ENCODE measurements at places on chromosomes 16 and 17. TPM values are rescaled to one million over a fixed set of nuclear protein-coding genes. Genes with fewer than 3 reads are reported as not detected.

Gene GABARAP
- total RNA-seq, result 457 TPM

Gene C16orf86
- 0.46 TPM for total RNA-seq

Gene PIK3R5
- not detected for total RNA-seq

Gene NDUFAB1
- total RNA-seq, result 125 TPM

DNA sequence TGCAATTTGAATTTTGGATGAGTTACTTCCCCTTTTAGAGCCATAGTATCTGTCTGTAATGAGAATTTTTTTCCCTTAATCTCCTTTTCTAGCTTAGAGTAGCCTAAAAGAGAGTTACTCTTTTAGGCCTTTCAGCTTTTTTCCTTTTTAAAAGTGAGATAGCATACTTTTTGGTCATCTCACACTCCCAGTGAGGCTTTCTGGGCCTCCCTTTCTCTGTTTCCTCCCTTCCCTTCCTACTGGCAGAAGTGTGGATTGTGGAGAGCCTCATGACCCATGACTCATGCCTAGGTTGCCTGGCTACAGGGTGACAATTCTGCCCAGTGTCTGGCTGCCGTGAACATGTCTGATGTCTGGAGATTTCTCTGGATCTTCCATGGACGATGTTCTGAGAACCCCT lies 15.2 kb downstream of the KRT23 start:
- H3K27ac ChIP-seq, result peak overlapping the region; percentile 73
- peak; percentile 60 for DNase-seq
- H3K4me1 ChIP-seq, result peaks cover 25% of the 10 kb centered on the region
- no peak overlapping the region for H3K4me3 ChIP-seq
- 0 out of 2 replicates have a peak, but pooled peaks cover under 1% of the 10 kb centered on the region for H3K36me3 ChIP-seq

GRCh38 chr17:2194889-2195335 lies 108.7 kb downstream of the SMG6 start:
- no peak overlapping the region for H3K4me3 ChIP-seq
- H3K27me3 ChIP-seq, result no peaks in the 10 kb centered on the region
- 0 out of 2 replicates have a peak, but pooled peaks cover 8% of the 10 kb centered on the region for H3K36me3 ChIP-seq
- peaks cover 53% of the 10 kb centered on the region for H3K4me1 ChIP-seq
- no peak for DNase-seq
- H3K27ac ChIP-seq, result peak overlapping the region; percentile 34

GRCh38 chr17:76235883-76236282 lies 4.4 kb downstream of the RNF157 start:
- DNase-seq, result no peak
- no peaks in the 10 kb centered on the region for H3K4me1 ChIP-seq
- H3K4me3 ChIP-seq, result no peak overlapping the region
- H3K27me3 ChIP-seq, result no peaks in the 10 kb centered on the region

DNA sequence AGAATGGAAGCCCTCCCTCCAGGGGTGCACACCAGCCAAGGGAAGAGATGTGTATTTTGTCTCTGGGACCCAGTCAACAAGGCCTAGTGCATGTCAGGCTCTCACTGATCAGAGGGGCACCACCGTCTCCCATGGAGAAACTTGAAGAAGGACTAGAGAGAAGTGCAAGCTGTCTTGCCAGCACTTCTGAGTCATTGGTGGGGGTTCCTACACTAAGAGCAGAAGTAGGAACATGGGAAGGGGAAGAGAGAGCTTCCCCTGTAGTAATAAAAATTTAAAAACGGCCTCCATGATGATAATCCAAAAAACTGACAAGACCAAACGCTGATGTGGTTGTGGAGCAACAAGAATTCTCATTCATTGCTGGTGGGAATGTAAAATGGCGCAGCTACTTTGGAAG lies 46.3 kb downstream of the DYNLRB2 start:
- no peaks in the 10 kb centered on the region for H3K36me3 ChIP-seq
- no peaks in the 10 kb centered on the region for H3K4me1 ChIP-seq
- H3K27ac ChIP-seq, result no peak overlapping the region
- no peak for DNase-seq
- no peak overlapping the region for H3K4me3 ChIP-seq
- H3K27me3 ChIP-seq, result no peaks in the 10 kb centered on the region

GRCh38 chr17:48052956-48053757 lies 5.0 kb downstream of the NFE2L1 start:
- no peaks in the 10 kb centered on the region for H3K27me3 ChIP-seq
- peaks cover 58% of the 10 kb centered on the region for H3K4me1 ChIP-seq
- H3K36me3 ChIP-seq, result peaks cover 37% of the 10 kb centered on the region

- no peaks in the 10 kb centered on the region for H3K36me3 ChIP-seq
- peaks cover 11% of the 10 kb centered on the region for H3K4me1 ChIP-seq
- H3K27ac ChIP-seq, result no peak overlapping the region
- DNase-seq, result no peak
Observed at GRCh38 chr17:70084476-70084875, 9.5 kb downstream of the KCNJ16 start.

DNA sequence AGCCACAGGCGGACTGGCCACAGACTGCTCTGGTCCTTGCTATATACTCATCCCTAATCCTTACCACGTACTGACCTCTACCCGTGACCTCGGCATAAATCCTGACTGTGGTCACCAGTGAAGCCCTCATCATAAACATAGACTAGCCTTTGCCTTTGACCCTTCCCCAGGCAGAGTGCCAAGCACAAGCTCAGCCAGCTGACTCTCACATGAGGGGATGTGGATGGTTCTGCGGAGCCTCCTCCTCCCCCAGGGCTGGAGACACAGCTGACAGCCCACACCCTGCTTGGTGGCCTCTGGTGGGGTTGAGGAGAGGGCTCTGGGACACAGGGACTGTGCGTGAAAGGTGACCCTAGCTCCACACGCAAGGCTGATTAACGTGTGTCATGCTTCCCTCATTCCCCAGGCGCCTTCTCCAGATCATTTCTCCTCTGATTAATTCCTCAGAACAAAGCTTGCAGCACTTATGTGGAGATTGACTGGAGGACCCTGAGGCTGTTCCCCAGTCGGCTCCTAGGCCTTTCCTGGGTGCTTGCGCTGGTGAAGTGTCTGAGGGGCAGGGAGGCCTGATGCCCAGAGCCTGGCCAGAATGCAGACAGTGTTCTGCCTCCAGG lies 241.5 kb upstream of the NLRP1 start:
- peaks cover 4% of the 10 kb centered on the region for H3K27me3 ChIP-seq
- peak overlapping the region; percentile 22 for H3K27ac ChIP-seq
- H3K36me3 ChIP-seq, result no peaks in the 10 kb centered on the region
- H3K4me3 ChIP-seq, result no peak overlapping the region
- peaks cover 18% of the 10 kb centered on the region for H3K4me1 ChIP-seq

DNA sequence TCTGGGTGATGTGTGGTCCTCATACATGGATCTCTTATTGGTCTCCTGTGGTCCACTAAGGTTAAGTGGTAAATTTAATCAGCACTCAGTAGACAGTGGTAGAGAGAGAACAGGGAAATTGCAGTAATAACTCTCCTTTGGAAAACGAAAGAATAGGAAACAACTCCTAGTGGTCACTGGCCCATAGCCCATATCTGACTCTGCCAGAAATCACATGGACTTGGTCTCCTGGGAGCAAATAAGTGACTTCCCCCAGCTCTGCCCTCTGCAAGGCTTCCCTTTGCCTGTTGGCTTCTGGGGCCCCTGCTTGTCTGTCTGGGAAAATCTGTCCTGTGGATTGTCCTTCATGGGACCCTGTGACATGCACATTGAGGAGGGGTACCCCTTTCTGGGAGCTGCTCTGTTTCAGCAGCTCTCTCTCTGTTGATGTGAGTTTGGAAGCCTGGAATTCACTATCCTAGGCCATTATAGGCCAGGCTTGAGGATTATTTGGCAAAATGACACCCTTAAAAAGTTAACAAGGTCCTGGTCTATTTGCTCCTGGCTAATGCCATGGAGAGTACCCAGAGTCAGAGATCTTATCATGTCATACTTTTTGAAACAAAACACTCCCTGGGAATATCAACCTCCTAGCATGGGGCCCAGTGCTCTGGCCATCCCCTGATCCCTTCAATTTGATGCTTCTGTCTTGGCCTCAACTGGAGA lies 58.0 kb upstream of the HNF1B start:
- no peaks in the 10 kb centered on the region for H3K4me1 ChIP-seq
- no peaks in the 10 kb centered on the region for H3K27me3 ChIP-seq
- H3K36me3 ChIP-seq, result no peaks in the 10 kb centered on the region
- DNase-seq, result no peak
- H3K27ac ChIP-seq, result no peak overlapping the region

DNA sequence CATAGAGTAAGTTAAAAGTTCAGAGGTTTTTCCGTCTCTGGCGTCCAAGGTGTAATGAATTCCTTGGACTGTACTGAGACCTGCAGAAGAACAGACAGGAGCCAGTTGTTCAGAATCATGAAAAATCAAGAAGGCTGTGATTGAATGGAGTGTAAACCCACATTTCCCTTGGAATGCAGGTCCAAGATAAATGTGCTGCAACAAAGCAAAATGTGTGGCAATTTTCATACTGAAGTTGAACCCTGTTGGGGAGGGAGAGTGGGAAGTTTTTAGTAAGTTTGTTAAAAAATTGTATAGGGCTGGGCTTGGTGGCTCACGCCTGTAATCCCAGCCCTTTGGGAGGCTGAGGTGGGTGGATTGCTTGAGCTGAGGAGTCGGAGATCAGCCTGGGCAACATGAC lies 21.4 kb downstream of the GGNBP2 start:
- peaks cover 16% of the 10 kb centered on the region for H3K36me3 ChIP-seq
- no peaks in the 10 kb centered on the region for H3K27me3 ChIP-seq
- no peaks in the 10 kb centered on the region for H3K4me1 ChIP-seq
- H3K27ac ChIP-seq, result no peak overlapping the region

DNA sequence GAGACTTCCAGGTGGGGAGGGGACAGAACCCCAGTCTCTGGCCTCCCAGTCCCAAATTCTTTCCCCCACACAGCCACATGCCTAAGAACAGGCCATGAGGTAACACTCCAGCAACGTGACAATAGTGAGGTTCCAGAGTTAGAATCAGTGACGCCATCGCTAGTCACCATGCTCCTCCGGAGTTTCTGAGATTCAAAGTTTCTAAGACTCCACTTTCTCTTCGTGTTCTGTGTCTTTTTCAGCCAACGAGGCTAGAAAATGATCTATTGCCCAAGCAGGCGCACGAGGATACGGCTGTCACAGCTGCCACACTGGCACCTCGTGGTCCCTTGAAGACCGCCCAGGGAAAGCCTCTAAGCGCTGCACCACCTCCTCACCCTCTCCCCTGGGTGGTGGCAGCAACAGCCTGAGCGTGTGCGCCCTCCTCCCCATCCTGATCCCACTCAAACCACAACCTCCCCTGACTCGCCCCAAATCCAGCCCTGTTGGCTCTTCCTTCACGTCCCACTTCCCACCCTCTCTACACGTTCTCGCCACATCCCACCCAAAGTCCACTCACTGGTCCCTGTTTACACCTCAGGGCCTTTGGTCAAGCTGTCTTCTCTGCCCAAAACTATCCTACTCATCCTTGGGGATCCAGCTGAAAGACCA lies 1.0 kb downstream of the MCRIP1 start:
- H3K4me3 ChIP-seq, result peak overlapping the region; percentile 61
- H3K4me1 ChIP-seq, result no peaks in the 10 kb centered on the region
- no peaks in the 10 kb centered on the region for H3K27me3 ChIP-seq
- no peak for DNase-seq
- no peak overlapping the region for H3K27ac ChIP-seq

GRCh38 chr16:67790071-67790470 lies 16.3 kb downstream of the RANBP10 start:
- H3K36me3 ChIP-seq, result no peaks in the 10 kb centered on the region
- DNase-seq, result no peak
- no peaks in the 10 kb centered on the region for H3K27me3 ChIP-seq
- H3K4me1 ChIP-seq, result no peaks in the 10 kb centered on the region

DNA sequence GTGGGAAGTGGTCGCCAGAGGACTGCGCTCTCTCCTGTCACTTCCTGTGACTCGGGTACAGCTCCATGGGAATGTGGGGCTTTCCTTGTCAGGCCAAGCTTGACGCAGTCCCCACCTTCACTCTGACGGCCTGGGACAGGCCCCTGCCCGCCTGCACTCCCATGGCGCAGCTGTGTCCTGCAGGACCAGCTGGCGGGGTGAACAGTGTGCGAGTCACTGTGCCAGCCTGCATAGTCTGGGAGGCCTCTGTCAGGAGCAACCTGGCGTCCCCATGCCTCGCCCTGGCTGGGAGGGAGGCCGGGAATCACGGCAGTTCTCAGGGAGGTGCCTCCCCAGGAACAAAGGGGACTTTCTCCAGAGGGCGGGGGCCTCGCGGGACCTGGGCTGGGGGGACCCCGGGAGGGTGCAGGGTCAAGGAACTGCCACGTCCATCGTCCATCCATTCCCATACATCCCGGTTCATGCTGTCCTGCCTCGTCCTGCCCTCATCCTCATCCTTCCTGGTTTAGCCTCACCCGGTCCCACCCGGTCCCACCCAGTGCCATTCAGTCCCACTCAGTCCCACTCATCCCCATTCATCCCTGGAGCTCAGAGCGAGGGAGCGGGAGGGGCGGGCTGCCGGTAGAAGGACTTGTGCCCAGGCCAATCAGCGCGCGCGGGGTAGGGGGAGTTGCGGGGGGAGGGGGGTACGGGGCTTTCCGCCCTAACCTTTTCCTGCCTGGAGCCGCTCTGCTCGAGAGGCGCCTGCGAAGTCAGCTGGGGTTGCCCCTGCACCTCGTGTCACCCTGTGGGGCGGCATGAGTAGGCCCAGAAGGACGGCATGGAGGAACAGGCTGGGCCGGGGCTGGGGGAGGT lies 13.4 kb downstream of the FLYWCH1 start:
- no peaks in the 10 kb centered on the region for H3K27me3 ChIP-seq
- DNase-seq, result no peak
- H3K4me1 ChIP-seq, result no peaks in the 10 kb centered on the region
- H3K36me3 ChIP-seq, result no peaks in the 10 kb centered on the region

DNA sequence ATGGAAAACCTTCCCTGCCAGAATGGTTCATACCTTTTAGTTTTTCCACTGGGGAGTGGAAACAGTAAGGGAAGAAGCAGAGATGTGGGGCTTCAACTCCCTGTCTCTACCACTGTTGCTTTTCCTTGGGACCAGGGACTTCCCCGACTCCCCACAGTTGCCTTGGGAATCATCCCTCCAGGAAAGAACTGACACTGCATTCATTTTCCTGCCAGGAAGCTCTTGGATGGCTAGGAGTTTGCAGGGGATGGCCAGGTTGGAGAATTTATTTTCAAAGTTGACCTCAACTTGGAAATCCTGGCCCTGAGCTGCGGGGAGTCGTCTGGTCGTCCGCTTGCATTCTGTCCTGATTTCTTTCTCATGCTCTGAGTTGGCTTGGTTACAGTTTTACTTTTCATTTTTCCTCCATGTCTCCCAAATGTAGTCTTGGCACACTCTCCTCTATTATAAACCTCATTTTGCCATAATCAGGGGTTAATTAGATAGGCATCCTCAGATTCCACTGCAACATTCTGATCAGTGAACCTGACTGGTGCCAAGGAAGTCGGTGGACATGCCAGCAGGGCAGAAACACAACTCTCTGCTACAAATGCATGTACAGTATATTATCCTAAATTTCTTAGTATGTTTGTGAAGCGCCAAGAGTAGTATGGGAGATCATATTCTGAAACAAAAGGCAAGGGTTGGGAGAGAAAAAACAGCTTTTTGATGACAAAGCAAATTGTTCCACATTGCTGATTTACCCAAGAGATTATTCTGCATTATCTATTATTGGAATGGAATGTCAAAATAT lies 220.5 kb upstream of the XYLT1 start:
- no peak overlapping the region for H3K4me3 ChIP-seq
- peaks cover 16% of the 10 kb centered on the region for H3K27me3 ChIP-seq
- no peaks in the 10 kb centered on the region for H3K36me3 ChIP-seq
- DNase-seq, result no peak
- no peak overlapping the region for H3K27ac ChIP-seq

GRCh38 chr17:21010705-21011596 lies 31.9 kb downstream of the USP22 start:
- no peak for DNase-seq
- H3K27me3 ChIP-seq, result no peaks in the 10 kb centered on the region
- no peaks in the 10 kb centered on the region for H3K4me1 ChIP-seq
- no peak overlapping the region for H3K4me3 ChIP-seq
- no peak overlapping the region for H3K27ac ChIP-seq
- peaks cover 35% of the 10 kb centered on the region for H3K36me3 ChIP-seq
